ENCODE measurements at places on chromosomes 1 and 21.

- DNase-seq = no peak
Observed at GRCh38 chr1:91054780-91055481, 33.1 kb upstream of the ZNF644 start.

DNA sequence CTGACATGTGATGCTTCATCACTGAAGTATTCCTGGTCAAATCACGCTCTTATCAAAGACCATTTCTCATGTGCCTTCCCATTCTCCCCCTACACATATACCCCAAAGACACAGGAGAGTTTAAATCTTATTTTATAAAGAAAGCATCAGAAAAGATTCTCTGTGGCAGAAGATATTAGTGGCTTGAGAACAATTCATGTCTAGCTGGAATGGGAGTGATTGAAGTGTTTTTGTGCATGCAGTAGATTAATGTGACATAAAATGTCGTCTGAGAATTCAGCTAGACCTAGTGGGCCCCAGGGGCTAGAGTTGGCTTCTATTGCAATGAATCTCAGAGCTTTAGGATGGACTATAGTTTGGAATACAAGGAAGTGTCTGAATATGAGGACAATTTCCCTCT, 163.9 kb downstream of the HUNK start:
- DNase-seq = no peak

- no peak for DNase-seq
Observed at GRCh38 chr1:50246869-50247268, 138.1 kb downstream of the ELAVL4 start.

DNA sequence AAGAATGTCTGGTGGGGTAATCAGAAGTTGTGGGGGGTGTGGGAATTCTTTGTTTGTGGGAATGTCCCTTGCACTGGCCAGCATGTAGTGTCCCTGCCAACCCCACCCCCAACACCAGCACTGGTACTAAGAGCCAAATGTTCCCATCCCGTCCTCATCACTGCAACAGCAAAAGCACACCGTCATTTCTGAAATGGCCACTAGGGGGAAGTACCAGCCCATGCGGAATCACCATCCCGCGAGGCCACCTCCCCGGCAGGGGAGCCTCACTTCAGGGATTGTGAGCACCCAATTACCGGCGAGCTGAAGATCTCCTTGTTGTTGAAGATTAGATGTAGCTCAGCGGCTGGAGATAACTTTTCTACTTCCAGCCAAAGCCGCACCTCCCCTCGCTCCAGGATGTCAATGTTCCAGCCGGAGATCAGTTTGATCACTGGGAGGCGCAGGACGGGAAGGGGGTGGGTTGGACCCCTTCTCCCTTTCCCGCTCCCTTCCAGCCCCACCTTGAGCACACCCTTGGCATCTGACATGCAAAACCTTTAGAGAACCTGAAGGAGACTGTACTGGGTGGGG, 41.0 kb downstream of the MYOM3 start:
- peak; percentile 63 for DNase-seq

- no peak for DNase-seq
Observed at GRCh38 chr1:76313304-76313703, 238.8 kb downstream of the ST6GALNAC3 start.

GRCh38 chr1:156081917-156082308, 352 bp downstream of the MEX3A start:
- no peak for DNase-seq

GRCh38 chr1:156400191-156400935, 31.4 kb downstream of the RHBG start:
- no peak for DNase-seq

DNA sequence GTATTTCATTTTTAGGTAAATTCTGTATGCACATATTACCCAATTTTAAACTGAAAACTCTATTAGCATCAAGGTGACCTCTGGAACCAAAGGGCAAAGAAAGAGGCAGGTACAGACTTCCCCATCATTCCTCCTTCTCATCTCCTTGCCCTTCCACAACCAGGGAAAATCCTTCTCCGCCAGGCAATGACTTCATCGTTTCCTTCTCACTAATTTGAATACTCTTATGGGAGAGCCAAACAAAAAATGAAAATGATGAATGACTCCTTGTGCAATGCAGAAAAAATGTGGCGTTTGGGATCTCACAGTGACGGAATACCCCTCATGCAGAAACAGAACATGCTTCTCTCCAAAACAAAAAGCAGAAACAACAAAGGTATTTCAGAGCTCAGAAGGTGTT, 83.7 kb downstream of the HLCS start:
- no peak for DNase-seq

DNA sequence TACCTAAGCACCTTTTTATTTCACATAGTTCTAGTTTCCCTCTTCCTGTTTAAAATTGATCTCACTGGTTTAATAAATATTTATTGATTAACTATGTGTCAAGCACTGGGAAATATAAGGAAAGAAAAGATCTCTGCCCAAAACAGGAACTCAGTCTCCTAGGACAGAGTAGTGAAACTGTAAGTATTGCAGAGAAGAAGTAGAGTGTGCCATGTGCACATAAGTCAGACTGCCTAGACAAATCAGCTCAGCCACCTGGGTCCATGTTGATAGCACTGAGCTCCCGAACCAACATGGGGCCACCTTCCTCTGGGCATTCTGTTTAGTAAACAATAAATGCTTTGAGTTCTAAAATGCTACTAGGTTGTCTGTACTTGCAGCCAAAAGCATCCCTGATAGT, 9.8 kb upstream of the SSX2IP start:
- DNase-seq = no peak

DNA sequence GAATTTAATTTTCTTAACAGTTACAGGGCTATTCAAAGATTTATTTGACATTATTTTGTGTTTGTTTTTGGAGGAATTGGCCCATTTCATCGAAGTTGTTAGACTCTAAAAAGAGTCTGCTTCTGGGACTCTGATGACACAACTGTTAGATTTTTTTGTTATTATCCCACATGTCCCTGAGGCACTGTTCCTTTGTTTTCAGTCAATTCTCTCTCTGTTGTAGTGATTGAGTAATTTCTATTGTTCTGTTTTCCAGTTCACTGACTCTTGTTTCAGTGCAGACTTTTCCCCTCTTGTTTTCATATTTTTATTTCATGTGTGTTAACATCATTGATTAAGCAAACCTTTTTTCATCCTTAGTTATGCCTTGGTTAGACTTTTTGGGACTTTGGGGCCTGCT, 325.0 kb downstream of the ZNF326 start:
- DNase-seq = no peak

DNA sequence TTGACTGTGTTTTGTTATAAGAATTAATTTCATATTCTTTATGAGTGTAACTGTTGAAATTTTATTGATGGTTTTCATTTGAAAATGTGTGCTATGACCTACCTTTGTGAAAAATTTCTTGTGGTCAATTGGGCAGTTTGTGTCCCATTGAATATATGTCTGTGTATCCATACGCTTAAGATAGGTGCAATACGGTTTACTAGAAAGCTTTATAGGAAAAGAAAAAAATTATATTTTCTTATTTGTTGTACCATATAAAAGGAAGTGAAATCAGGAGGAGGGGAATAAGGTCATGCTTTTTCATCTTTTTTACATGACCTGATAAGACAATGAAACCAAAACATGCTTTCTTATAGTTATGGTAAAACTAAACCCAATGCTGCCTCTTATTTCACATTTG, 807.7 kb downstream of the USP25 start:
- DNase-seq = no peak

GRCh38 chr1:146020058-146021049, 1.2 kb downstream of the HJV start:
- no peak for DNase-seq
